T47D (cell line): ENCODE measurements at places on chromosomes 7 and 10.

DNA sequence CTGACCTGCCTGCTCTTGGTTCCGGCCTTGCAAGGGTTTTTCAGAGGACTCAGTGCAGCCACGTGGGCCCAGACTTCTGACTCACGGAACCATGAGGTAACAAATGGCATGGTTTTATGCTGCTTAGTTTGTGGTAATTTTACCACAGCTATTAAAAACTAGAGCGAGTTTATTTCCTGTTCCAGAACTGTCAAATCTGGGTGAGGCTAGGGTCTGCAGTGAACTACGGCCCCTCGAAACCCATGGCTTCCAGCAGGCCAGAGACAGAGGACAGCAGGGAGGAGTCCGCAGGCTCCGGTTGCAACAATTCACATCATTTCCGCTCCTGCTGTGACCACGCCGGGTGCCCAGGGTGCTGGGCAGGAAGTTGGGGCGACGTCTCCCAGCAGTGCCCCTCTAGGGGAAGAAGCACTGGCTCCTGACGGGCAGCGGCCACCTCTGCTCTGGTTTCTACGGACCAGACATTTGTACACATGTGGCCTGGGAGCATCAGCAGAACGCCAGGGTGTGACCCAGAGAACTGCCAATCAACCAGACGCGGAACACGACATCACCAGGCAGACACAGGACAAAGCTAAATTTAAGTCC lies 74.8 kb downstream of the ADARB2 start:
- DNase-seq = no peak

GRCh38 chr7:87312215-87312865 lies 33.1 kb upstream of the CROT start:
- DNase-seq = peak; percentile 74

DNA sequence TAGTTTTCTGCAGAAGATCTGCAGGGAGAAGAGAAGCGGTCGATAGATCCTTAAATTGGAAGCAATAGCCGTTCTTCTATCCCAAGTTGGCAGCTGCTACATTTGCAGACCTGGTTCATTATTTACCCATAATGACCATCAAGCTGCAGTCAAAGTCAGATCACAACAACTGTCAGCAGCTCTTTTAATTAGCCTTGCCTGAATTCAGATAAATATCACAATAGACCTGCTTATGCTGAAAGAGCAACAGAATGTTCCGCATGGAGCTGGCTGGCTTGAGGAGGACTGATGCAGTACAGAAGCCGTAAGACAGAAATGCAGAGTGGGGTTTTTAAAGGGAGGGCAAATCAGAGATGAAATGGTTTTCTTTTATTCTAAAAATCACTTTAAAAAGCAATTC lies 109.4 kb downstream of the HIBADH start:
- DNase-seq = no peak

- DNase-seq = no peak
Observed at GRCh38 chr10:66695046-66695445, 230.8 kb upstream of the LRRTM3 start.

GRCh38 chr10:5632446-5632845 lies 33.9 kb downstream of the ASB13 start:
- DNase-seq = no peak

DNA sequence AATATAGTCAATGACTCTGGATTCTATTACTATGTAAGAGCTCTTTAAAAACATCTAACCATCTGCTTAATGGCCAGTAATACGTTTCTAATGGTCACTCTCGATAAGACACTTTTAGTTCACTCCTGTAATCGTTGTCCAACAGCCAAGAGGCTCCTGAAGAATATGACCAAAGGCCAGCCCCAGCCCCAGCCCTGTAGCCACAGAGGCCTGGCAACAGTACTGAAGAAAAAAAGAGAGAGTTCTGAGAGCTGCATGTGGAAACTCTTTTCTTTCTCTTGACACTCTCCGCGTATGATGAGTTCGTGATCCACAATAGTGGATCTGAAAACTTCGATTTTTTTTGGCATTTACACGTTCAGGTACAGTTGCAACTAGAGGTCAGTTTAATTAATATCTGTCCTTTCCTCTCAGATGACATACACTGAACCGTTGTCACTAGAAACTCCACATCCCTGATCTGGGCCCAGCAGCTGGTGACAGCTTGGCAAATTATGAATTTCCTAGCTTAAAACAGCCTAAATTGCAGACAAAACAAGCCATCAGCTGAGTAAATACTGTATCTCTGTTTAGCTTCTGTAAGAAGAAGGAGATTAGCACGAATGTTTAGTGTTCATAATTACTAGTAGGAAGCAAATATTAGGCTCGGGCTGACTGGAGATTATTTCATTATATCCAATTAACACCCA lies 456.7 kb downstream of the LRMDA start:
- no peak for DNase-seq

GRCh38 chr7:151856516-151856915 lies 20.4 kb downstream of the PRKAG2 start:
- peak; percentile 16 for DNase-seq
